ENCODE measurements at places on chromosomes 7 and 10.

- no peak for DNase-seq
Measured at GRCh38 chr7:107471292-107472070, 1.6 kb downstream of the GPR22 start.

DNA sequence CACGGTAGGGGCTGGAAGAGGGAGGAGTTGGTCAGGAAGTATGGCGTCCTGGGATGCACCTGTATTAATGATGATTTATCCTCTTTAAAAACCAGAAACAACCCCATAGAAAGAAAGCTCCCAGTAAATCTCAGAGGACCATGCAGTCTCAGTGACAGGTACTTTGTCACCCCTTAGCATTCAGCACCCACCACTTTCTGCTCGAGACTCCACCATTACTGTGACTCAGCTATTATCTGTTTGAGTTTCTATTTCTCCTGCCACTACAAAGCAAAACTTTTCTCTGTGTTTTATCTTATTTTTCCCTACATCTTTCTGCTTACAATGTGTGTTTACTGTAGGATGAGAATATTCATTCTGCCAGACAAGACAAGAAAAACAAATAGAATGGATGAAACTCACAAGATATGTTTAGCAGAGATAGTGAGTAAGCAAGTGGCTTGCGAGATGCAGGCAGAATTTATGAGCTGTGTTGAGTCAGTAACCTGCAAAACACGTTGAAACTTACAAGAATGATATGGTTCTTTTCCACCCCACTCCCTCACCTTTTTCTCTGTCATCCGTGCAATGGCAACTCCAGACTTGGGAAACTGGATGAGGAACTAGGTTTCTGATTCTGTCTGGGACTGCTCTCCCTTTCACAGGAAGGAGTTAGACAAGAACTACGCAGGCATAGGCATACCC, 127.1 kb downstream of the AOAH start:
- no peak for DNase-seq

GRCh38 chr10:17502814-17503213, 48.4 kb upstream of the ST8SIA6 start:
- DNase-seq = no peak

- DNase-seq = no peak
Measured at GRCh38 chr7:96266580-96266979, 55.3 kb downstream of the SLC25A13 start.

DNA sequence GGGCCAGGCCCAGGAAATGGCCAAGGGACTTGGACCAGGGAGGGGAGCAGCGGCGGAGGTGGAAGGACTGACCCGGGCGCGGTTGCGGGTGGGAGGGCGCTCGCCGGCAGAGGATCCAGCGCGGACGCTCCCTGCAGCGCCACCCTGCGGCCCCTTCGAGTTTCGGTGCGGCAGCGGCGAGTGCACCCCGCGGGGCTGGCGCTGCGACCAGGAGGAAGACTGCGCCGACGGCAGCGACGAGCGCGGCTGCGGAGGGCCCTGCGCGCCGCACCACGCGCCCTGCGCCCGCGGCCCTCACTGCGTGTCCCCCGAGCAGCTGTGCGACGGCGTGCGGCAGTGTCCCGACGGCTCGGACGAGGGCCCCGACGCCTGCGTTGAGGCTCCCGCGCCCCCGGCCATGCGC, 16.8 kb upstream of the ZNF467 start:
- no peak for DNase-seq

DNA sequence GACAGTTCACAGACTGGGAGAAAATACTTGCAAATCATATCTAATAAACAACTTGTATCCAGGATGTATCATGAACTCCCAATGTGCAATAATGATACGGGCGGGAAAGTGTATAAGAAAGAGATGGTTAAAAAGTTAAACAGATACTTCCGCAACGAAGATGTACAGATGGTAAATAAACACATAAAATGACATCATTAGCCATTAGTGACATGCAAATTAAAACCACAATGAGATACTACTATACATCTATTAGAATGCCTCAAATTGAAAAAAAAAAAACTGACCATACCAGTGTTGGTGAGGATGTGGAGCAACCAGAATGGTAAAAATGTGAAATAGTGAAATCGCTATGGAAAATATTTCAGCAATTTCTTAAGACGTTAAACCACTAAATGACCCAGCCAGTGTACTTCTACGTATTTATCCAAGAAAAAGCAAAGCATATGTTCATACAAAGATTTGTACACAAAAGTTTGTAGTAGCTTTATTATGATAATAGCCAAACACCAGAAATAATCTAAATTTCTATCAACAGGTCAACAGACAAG, 83.5 kb downstream of the IPMK start:
- DNase-seq = no peak

GRCh38 chr7:27156916-27157701, 634 bp upstream of the HOXA7 start:
- no peak for DNase-seq

- DNase-seq = peak; percentile 35
Measured at GRCh38 chr7:79453558-79454360, at the start of gene MAGI2. Gene MAGI2 (minus strand): TSS chr7:79453667. CDS start chr7:79453320, 347 bp downstream.

DNA sequence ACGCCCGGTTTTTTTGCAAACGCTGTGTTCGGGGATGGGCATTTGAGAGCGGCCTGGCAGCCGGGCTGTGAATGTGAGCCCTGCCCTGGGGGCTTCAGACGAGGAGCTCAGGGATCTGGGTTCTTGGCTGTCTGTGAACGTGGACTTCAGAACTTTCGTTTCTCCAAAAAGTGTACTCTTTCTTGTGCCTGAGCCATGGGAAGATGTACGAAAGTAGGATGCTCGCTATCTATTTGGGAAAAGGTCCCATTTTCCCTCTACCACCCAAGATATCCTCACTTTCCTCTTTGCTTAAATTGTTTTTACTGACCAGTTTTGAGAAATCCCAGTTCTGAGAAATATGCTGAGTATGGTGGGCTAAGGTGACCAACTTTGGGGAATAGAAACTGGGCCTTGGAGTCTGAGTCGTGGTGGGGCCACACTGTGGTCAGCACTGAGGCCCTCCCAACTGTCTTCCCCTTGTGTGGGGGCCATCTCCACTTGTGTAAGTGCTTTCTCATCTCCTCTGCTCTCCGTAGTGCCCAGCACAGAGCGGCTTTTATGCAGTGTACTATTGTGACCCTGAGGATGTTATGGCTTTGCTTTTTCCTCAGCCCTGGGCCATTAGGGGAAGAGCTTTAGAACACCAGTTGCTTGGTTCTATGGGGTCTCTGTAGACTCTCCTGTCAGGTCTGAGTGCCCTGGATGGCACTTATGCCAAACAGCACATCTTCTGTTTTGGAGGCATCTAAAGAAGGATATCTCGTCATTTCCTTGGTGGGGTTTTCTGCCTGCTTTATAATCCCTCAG, 918 bp downstream of the DBNL start:
- no peak for DNase-seq

- no peak for DNase-seq
Measured at GRCh38 chr7:20224025-20224424, 6.8 kb upstream of the MACC1 start.

DNA sequence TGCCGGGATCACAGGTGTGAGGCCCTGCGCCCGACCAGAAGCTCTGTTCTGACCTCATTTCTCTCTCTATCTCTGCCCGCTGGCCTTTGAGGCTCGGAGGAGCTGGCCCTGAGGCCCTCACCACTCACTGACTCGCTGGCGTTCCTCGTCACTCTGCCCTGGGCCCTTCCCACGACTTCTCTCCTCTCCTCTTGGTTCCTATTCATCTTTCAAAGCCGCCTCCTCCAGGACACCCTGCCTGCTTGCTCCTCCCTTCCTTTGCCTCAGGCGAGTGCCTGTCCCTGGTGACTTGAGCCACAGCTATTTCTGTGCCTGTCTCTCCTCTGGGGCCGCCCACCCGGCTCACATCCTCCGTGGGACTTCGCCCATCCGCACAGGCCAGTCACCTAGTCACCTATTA, 17.3 kb upstream of the ADGRA1 start:
- DNase-seq = no peak

DNA sequence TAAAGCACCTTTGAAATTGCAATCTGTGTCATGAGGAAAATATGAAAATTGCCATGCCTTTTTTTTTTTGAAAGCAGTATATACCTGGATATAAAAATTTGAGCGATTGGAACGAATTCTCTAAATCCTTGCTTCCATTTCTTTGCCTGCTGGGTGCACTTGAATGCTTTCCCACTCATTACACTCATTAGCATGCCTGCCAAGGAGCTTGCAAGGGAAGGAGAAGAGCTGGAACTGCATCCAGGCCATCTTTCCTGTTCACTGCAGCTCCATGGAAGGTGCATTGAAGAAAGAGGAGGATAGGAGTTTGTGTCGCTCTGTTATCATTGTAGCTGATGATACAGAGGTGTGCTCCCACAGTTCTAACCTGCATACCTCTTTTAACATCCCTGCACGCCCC, 102.4 kb upstream of the GJD4 start:
- no peak for DNase-seq

DNA sequence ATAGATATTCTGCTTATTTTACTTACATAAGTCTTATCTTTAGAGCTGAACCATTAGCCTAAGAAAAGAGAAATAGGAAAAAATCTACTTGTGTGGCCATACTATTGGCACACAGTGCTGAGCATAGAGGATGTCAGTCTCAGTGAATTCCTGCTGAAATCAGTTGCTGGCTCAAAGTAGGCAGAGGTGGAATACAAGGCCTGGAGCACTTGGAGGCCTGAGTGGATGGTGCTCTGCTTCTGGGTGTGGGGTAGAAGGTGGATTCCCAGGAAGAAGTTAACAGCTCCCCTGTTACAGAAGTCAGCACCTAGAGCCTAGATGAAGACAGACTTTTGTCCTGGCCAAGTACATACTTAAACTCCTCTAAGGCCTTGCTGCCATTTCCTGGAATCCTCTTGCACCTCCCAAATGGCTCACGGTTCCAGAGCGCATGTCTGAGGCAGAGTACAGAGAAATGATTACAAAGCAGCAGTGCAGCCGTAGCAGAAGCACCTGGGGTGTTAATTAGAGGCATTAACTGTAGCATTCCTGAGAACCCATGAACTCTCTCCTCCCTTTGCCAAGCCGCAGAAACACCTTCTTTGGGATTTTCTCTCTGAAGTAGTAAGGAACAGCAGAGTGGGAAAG, 18.0 kb upstream of the XPNPEP1 start:
- no peak for DNase-seq

DNA sequence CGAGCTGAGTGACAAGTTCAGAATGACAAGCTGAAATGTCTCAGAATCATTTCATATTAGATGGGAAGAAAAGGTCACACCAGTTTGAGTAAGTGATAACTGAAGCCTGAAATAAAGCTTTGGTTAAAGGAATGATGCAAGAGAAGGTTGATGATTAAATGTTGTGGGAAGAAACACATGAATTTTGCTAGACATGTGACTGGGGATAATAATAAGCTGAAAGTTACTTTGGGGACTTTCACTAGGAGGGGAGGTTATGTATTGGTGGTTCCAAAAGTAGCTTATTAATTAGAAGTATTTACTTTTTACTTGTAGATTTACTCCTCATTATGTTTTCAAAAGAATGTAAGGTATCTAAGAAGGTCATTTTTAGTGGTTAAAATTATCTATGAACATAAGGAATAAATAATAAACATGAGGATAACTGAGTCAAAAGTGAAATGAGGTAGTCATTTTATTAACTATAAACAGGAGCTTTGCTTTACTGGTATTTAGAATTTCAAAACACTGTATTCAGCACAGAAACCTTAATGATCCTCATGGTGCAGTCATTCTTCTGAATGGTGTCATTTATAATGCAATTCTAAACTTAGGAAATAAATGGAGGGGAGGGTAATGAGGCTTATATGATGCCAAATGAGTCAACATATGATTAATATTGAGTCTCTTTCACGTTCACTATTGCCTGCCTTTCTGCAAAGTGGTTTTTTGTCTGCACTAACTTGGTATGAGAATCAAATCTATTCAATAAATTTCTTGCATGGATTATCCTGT, 63.7 kb downstream of the PRKG1 start:
- DNase-seq = no peak

- peak; percentile 84 for DNase-seq
Measured at GRCh38 chr7:26705567-26705966, 158.8 kb downstream of the SKAP2 start.

DNA sequence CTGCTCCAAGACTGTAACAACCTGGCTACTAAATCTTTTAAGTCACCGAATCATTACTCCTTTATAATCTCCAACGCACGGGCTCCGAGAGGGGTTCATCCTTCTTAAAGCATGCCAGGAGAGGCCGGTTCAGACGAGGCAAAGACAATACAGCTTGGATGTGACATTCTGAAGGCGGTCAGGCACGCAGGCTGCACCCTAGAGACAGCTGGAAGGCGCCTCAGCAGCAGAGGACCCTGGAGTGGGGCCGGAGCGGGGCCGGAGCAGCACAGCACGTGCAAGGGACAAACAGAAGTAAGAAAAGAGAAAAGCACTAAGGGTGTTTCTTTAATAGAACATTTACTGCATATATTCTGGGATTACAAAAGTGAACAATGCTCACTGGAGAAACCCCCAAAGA, 97.8 kb upstream of the PPP2R2D start:
- no peak for DNase-seq

GRCh38 chr7:40047661-40048060, 86.8 kb downstream of the MPLKIP start:
- DNase-seq = no peak

DNA sequence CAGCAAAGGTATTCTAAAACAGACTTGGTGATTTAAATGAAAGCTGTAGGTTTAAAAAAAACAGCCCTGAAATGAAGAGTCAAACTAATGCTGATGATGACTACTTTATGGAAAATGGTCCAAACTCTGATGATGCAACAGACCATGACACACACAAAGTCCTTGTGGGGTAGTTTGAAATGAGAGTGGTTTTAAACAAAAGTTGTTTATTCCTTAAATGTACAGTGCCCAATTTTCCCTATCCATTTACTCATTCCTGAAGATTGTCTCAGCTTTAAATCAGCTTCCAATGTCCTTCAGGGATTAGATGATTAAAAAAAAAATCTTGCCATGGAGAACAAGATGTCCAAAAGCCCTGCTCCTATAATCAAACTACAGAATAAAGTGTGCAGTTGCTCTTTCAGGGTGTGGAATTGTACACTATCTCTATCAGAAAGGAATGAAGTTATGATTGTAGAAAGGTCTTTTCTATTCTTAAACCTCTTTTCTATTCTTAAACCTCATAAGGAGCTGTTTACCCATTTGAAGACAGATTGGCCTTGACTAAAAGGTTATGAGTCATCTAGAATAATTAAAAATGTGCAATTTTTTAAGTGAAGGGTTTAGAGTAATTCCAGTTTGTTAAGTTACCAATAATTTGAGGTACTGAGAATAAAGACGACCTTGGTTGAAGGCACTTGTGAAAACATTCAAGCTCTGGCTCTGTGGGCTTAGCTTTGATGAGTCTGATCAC, 70.2 kb upstream of the ITGA8 start:
- DNase-seq = no peak

GRCh38 chr10:14917827-14918226, 36.1 kb downstream of the DCLRE1C start:
- DNase-seq = no peak

- DNase-seq = peak; percentile 29
Measured at GRCh38 chr7:91752102-91752501, 128.4 kb downstream of the MTERF1 start.

- no peak for DNase-seq
Measured at GRCh38 chr10:60646966-60647796, 131.1 kb upstream of the CDK1 start.

DNA sequence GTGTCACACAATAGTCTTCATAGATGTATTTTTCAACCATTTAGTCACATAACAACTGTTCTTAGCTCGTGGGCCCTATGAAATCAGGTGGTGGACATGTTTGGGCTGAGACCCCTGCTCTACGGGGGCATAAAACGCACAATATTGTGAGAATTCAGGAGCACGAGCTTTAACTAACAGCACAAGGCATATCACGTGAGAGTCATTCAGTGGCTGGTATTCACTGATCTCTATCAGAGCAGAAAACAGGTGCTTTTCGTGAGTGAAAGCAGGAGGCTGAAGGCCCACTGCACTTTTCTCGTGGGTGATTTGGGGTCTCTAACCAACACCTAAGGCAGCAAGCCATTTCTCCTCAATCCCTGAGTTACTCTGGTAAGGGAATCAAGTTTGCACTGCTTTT, 42.8 kb upstream of the GRB10 start:
- DNase-seq = no peak
